Fibroblast of skin of back (primary cell): ENCODE measurements at places on chromosomes 16 and 17.

DNA sequence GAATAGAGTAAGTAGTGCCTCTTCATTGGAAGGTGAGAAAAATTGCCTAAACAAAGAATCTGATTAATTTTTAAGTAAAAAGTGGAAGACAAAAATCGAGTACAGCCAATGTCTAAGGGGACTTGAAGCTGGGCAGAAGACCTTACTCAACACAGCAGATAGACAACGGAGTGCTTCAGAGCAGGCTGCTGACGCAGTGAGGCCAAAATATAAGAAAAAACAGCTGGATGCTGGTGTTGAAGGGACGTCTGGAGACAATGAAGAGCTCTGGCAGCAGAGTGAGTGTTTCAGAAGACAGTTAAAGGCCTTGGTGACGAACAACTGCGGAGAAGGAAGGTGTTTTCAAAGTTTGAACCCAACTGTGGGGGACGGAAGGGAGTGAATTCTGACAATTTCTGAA lies 169.8 kb downstream of the MRTFB start:
- no peak for DNase-seq

DNA sequence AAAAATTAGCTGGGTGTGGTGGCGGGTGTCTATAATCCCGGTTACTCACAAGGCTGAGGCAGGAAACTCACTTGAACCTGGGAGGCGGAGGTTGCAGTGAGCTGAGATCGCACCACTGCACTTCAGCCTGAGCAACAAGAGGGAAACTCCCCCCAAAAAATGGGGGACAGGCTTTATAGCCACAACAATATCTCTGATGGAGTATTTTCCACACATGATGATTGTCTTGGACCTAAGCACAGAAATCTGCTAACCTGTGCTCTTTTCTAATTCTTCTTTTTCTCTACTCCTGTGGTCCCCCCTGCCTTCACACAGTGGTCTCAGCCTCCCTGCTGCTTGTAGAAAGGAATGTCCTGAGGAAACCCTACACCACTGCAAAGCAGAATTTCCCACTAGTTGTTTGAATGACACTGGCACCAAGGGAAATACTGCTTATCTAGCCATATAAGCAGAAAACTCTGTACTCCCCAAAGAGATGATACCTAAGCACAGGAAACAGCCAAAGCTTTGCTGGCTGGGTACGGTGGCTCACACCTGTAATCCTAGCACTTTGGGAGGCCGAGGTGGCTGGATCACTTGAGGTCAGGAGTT lies 117.6 kb downstream of the USP31 start:
- no peak for DNase-seq

GRCh38 chr16:9107025-9107970 lies 15.9 kb downstream of the HAPSTR1 start:
- peak; percentile 60 for DNase-seq

GRCh38 chr16:77827032-77827431 lies 38.7 kb downstream of the VAT1L start:
- DNase-seq, result no peak

DNA sequence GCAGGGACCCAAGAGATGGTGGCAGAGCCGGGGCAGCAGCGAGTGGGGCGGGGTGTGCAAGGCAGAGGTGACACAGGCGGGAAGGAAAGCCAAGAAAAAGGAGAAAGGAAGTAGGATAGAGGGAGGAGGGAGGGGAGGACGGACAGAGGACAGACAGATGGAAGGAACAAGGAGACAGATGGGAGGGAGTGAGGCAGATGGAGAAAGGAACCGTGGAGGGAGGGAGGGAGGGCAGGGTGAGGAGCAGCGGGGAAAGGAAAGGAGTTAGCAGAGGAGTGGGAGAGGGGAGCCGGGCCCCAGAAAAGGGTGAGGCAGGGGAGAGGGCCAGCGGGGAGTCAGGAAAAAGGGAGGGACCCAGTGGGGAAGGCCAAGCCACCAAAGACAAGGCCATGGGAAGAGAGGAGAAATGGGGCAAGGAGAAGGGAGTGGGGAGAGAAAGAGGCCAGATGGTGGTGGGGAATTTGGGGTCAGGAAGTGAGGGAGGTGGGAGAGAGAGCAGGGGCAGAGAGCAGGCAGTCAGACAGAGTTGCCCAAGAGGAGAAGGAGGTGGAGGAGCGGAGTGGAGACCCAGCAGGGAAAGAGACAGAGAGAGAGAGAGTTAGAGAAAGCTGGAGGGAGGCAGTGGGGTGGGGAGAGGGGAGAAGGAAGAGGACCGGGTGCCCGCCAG lies 13.2 kb upstream of the ASGR1 start:
- no peak for DNase-seq

DNA sequence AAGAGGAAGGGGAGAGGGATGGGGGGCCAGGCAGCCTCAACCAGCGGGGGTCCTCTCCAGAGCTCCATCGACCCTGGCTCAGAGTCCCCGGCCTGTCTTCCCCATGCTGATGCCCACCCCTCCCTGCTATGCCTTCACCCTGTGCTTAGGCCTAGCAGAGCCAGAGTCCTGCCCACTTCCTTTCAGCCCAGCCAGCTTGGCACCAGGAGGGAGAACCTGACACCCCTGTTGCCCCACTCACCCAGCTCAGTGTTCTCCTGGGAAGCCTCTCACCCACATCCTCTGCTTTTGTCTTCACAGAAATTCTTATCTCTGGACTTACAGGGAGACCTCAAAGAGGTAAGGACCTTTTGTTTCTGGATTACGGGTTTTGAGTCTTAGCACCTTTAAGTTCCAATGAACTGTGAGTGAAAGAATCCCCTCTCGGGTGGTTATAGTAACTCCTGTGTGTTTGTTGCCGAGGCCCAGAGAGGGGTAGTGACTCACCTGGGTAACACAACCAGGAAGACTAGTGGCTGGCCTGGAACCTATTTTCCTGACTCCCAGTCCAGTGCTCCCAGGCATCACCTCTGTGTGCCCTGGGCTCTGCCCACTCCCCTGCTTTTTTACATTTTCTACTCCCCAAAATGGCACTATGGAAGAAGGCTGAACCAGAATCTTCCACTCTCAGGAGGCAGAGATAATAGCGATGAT lies 53.3 kb downstream of the CES1 start:
- no peak for DNase-seq
